NK-92 treated with Interleukin-12 subunit alpha and Interleukin-12 subunit beta, amount 100 ng/mL, for 24 hours (cell line): ENCODE measurements at places on chromosomes 7 and 10.

DNA sequence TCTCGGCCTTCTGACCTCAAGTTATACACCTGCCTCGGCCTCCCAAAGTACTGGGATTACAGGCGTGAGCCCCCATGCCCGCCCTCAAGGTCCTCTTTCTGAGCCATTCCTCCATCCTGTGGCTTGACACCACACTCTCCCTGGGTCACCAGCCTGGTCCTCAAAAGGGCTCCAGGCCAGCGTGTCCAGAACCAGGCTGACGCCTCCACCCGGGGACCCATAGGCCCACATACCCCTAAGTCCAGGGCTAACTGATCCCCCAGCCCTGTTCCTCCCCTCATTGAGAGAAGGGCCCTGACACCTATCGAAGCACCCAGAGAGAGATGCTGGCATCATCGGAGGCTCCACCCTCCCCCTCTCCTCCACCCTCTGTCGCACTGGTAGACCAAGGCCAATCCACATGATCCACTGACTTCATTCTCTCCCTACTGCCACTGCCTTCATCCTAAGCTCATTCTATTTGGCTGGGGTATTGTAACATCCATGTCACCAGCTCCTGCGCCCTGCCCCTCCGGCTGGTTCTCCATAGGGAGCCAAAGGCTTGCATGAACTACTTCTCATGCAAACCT is 46.7 kb downstream of the TMEM270 start:
- no peak for DNase-seq

DNA sequence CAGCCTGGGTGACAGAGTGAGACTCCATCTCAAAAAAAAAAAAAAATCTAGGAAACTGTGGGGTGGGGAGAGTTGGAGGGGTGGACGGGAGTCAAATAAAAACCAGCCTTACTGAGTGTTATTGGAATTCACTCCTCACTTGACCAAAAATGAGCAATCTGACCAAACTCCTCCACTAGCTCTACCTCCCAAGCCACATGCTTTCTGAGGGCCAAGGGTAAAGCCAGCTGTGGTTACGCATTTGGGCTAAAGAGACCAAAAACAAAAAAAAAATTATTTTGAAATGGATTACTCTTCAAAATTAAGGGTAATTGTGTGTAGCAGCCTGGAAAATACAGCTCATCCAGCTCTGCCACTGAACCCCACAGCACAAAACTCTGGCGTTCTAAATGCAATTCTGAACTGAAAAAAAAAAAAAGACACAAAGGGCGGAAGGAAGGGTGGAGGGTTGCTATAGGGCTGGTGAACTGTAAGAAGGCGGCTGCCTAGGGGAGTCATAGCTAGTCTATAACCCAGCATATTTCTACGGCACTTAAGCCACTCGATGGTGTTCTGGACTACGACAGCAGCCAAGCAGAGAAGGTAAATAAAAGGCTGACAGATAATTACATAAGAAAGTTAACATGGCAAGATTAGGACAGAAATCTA is 7.8 kb downstream of the ELMO1 start:
- no peak for DNase-seq

DNA sequence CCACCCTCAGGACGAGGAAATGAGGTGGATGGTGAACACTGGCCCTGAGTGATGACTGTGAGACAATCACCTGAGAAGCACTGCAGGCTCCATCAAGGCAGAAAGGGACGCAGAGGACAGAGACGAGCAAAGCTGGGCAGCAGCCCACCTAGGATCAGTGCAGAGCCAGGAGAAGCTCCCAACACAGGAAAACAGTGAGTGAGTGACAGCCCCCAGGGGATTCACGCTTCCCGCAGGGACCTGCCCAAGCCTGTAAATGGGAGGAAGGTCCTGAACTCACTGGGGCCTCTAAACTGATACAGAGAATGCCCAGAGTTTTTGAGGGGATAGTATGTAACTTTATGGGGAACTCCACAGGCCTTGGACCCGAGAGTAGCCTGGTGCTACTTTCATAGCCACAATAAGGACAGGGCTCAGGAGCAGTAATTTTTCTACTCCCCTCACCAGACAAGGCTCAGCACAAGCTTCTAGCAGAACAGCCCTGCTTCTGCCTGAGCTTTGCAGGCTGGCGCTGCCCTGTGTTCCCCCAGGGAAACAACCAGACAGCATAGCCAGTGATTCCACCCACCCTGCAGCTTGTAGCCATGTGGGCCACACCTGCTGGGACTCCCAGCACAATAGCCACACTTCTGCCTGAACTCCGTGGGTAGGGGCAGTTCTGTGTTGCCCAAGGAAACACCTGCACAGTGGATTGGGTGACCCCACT is 708.4 kb downstream of the POM121L12 start:
- no peak for DNase-seq

GRCh38 chr7:95687759-95688343 is 84.5 kb upstream of the DYNC1I1 start:
- DNase-seq = no peak

DNA sequence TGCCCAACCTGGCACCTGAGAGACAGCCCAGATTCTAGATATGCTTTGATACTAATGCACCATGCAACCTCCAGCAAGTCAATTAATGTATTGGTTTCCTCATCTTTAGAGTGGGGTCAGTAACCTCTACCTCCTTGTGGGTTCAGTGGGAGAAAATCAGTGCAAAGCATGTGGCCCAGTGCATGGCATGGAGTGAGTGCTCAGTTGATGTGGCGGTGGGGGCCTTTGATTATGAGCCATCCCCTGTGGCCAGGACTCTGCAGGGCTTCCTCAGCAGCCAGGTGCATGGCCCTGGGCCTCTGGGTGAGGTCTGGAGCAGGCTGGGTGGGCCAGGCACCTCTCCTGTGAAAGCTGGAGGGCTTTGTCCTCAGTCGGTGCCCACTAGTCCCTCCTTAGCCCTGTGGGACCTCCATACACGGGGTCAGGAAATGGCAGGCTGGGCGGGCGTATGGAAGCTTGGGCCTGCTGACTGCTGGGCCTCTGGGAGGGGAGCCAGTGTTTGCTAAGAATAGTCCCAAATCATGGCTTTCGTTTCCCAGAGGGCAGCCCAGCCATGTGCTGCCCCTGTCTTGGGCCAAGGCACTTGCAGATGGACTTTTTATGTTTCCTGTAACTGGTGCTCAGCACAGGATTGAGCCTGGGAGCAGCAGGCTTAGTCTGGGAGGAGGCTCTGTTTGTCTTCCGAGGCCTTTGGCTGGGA is 3.4 kb downstream of the PALD1 start:
- DNase-seq = no peak

- DNase-seq = no peak
These were observed 376.3 kb downstream of the IPMK start for GRCh38 chr10:57891201-57892006.

DNA sequence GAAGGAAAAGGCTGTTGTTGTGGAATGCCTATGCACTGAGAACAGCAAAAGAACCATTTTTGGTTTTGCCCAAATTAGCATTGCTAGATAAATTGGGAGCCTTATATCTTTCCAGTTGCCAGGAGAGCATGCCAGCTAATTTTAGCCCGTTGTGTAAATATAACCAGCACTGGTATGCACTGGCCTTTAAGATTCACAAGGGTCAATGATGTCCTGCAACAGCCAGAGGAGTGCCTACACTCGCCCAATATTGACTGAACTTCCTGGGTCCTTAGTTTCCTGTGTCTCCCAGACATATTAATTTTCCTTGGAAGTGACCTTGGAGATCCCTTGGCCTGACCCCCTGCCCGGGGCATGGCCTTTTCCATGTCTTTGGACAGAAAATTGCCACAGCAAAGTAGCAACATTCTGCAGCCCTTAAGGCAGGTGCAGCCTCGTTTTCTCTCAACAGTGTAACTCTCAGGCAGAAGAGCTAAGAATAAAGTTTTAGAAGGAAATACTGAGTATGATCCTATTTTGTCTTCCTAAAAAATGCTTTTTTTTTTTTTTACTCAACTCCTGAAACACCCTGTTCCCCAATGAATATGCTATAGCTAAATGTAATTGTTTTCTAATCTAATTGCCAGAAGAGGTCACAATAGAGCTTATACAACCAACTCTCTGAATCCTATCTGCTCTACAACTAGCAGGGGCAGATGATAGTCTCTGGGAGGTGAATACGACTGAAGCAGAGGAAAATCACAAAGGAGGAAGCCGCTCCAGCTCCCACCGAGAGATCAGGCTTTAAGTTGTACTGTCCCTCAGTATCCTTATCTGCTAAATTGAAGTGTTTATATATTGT is 131.9 kb upstream of the PCGF5 start:
- no peak for DNase-seq
